Type B pancreatic cell (in vitro differentiated cells): ENCODE measurements at places on chromosomes 5 and 9. TPM values are rescaled to one million over a fixed set of nuclear protein-coding genes. Genes with fewer than 3 reads are reported as not detected.

The OR1J2 gene
- total RNA-seq: not detected in 2 replicates

The LECT2 gene
- not detected in 2 replicates for total RNA-seq

The SLC34A3 gene
- 0.41 and 0.81 TPM in 2 replicates for total RNA-seq

The KIF4B gene
- 0.14 and 0.17 TPM in 2 replicates for total RNA-seq

The ATG10 gene
- 7.9 and 8.7 TPM in 2 replicates for total RNA-seq

The IL9 gene
- not detected in 2 replicates for total RNA-seq

The FOXD4 gene
- total RNA-seq: 0.17 and 0.75 TPM in 2 replicates

The KIF24 gene
- total RNA-seq: 3.5 and 9.6 TPM in 2 replicates

The TAF11L10 gene
- not detected in 2 replicates for total RNA-seq
